ENCODE measurements at places on chromosomes 6 and 20. TPM values are rescaled to one million over a fixed set of nuclear protein-coding genes. Genes with fewer than 3 reads are reported as not detected.

GRCh38 chr6:108247965-108248536 lies 12.8 kb downstream of the SNX3 start:
- H3K27me3 ChIP-seq, result no peaks in the 10 kb centered on the region
- no peak overlapping the region for H3K27ac ChIP-seq
- peaks cover 35% of the 10 kb centered on the region for H3K4me1 ChIP-seq
- no peak overlapping the region for H3K4me3 ChIP-seq

GRCh38 chr20:12110711-12111110 lies 193.0 kb downstream of the BTBD3 start:
- H3K27ac ChIP-seq, result no peak overlapping the region
- no peaks in the 10 kb centered on the region for H3K36me3 ChIP-seq
- no peak for DNase-seq
- H3K4me3 ChIP-seq, result no peak overlapping the region
- H3K27me3 ChIP-seq, result no peaks in the 10 kb centered on the region

DNA sequence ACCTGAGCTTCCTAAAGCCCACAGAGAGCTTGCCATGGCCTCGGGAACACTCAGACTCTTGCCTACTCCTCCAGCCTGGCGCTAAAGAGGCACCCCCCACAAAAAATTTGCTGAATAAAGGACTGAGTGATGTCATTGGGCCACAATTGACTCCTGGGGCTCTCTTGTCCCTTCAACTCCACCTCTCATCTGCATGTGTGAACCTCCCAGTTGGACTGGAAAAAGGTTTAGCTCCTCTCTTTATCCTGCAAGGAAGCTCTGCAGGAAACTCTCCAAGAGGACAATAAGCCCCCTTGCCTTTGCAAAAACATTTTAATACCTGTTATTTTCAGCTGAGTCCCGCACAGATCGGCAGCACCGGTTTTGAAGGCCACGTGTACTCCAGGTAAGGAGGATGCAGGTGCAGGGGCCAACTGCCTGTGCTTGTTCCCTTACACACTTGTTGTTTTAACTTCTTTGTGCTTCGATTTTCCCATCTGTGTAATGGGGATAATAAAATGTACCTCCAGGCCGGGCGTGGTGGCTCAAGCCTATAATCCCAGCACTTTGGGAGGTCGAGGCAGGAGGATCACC lies 107.3 kb downstream of the TFAP2C start:
- H3K4me3 ChIP-seq, result no peak overlapping the region
- H3K27ac ChIP-seq, result no peak overlapping the region
- H3K36me3 ChIP-seq, result no peaks in the 10 kb centered on the region
- no peak for DNase-seq
- H3K4me1 ChIP-seq, result no peaks in the 10 kb centered on the region

DNA sequence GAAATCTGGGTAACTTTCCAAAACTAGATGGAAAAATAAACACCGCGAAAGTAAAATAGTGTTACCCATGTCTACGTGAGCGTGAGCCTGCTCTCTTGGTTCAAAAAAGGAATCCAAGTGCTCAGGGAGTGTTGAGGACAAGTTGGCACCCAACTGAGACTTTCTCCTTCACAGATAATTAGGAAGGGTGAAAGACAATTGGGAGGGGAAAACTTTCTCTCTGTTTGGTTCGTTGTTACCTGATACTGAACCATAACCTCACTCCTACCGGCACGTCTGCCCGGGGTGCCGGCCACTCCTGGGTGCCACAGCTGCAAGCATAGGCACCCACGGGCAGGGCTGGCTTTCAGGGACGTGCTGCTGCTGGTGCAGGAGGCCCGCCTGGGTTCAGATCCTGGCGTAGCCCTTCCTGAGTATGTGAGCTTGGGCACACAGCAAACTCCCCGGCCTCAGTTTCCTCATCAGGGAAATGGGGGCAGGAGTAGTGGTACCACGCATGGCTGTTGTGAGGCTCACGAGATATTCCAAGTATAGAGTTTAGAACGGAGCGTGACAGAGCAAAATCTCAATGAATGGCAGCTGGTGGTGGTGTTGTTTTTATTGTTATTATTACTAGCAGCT lies 38.2 kb upstream of the PMEPA1 start:
- no peaks in the 10 kb centered on the region for H3K36me3 ChIP-seq
- no peak for DNase-seq
- peaks cover 29% of the 10 kb centered on the region for H3K27me3 ChIP-seq

GRCh38 chr20:57680934-57681914 lies 28.6 kb downstream of the PMEPA1 start:
- no peak for DNase-seq
- peaks cover 25% of the 10 kb centered on the region for H3K27me3 ChIP-seq
- H3K4me1 ChIP-seq, result peaks cover 15% of the 10 kb centered on the region
- H3K27ac ChIP-seq, result no peak overlapping the region

- H3K27me3 ChIP-seq, result peaks cover 6% of the 10 kb centered on the region
- no peak for DNase-seq
- H3K27ac ChIP-seq, result no peak overlapping the region
- peaks cover 5% of the 10 kb centered on the region for H3K4me1 ChIP-seq
- no peaks in the 10 kb centered on the region for H3K36me3 ChIP-seq
Observed at GRCh38 chr20:44392776-44393607, 37.5 kb downstream of the HNF4A start.

GRCh38 chr20:3227936-3228749 lies 10.8 kb downstream of the SLC4A11 start:
- no peaks in the 10 kb centered on the region for H3K27me3 ChIP-seq
- no peak overlapping the region for H3K27ac ChIP-seq
- DNase-seq, result no peak
- H3K36me3 ChIP-seq, result no peaks in the 10 kb centered on the region

Gene SIRPB2
- total RNA-seq, result not detected

Gene CDKAL1
- total RNA-seq, result 43.8 TPM

Gene ACAT2
- 88.7 TPM for total RNA-seq

Measured in natural killer cell treated with Interleukin-12 subunit alpha and Interleukin-12 subunit beta and Interleukin-15 and Interleukin-18, amount 100 ng/mL, for 72 hours (primary cell).